ENCODE measurements at places on chromosomes 4 and X. TPM values are rescaled to one million over a fixed set of nuclear protein-coding genes. Genes with fewer than 3 reads are reported as not detected.

Gene DOK7
- total RNA-seq, result 21.4 TPM

Gene WDFY3
- 39.8 TPM for total RNA-seq

Gene COL25A1
- 0.12 TPM for total RNA-seq

Gene HADH
- 10.8 TPM for total RNA-seq

Gene CXCL1
- total RNA-seq, result not detected

Gene PDS5A
- total RNA-seq, result 59.2 TPM

Gene FIP1L1
- total RNA-seq, result 64.9 TPM

Gene ERVMER34-1
- total RNA-seq, result not detected

Gene C4orf51
- total RNA-seq, result not detected

Gene FSTL5
- 30.1 TPM for total RNA-seq

Gene PGAM4
- not detected for total RNA-seq

Gene TMPRSS11D
- not detected for total RNA-seq

Gene SHROOM4
- not detected for total RNA-seq

Gene TET2
- 9.2 TPM for total RNA-seq

Gene HERC5
- total RNA-seq, result 14.5 TPM

Gene NRK
- total RNA-seq, result not detected

Gene NDST3
- 0.74 TPM for total RNA-seq

Gene SORCS2
- 0.78 TPM for total RNA-seq

Gene FGFR3
- 12.4 TPM for total RNA-seq

Gene VEGFD
- total RNA-seq, result not detected

Gene TMSB15A
- total RNA-seq, result 9.3 TPM

Gene S100G
- total RNA-seq, result not detected

Gene RAB33A
- not detected for total RNA-seq

Gene PLXNB3
- 14.3 TPM for total RNA-seq

Gene RAB9B
- total RNA-seq, result 3.3 TPM

Gene SRPK3
- 2.2 TPM for total RNA-seq

Gene SPANXD
- not detected for total RNA-seq

Gene TMEM35A
- total RNA-seq, result not detected

Gene HPGDS
- not detected for total RNA-seq

Gene STBD1
- 2.8 TPM for total RNA-seq

Gene TMEM31
- not detected for total RNA-seq

Gene LIN54
- total RNA-seq, result 35.1 TPM

Gene SSX4B
- not detected for total RNA-seq

Measured in A172 (cell line).